Activated gamma-delta T cell treated with anti-CD3 and anti-CD28 coated beads, Interleukin-2, amount 50 U/mL, for 16 hours (primary cell): ENCODE measurements at places on chromosomes 1 and 21.

- no peak for DNase-seq
These were observed 32.2 kb downstream of the HSPG2 start for GRCh38 chr1:21904704-21905520.

DNA sequence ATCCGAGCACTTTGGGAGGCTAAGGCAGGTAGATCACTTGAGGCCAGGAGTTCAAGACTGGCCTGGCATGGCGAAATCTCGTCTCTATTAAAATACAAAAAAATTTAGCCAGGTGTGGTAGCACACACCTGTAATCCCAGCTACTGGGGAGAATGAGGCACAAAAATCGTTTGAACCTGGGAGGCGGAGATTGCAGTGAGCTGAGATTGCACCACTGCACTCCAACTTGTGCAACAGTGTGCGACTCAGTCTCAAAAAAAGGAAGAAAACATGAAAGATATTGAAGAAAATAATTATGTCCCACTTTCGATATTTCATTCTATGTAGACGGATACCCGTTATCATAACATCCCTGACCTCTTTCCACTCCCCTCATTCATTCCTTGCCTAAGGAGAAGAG lies 19.2 kb downstream of the TUT4 start:
- DNase-seq = no peak

DNA sequence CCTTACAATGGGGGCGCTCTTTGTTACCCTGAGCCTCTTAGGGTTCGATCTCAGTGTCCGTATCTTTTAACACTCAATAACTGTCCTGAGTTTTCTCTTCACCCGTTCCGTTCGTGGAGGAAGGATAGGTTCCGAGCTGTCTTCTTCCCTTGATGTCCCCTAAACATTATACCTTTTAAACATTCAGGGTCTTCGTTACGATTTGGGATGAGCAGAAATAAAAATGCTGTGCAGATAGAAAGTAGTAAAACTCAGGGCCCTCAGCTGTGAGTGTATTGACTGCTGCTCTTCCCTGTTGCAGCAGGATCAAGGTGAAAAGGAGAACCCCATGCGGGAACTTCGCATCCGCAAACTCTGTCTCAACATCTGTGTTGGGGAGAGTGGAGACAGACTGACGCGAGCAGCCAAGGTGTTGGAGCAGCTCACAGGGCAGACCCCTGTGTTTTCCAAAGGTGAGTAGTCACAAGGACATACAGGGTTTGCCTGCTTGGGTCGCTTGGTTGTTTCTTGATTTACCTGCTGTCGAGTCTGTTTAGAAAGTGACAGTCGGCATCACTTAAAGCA lies 784 bp downstream of the RPL11 start:
- DNase-seq = no peak

- DNase-seq = no peak
These were observed 313.4 kb downstream of the CAMTA1 start for GRCh38 chr1:7098641-7099040.

DNA sequence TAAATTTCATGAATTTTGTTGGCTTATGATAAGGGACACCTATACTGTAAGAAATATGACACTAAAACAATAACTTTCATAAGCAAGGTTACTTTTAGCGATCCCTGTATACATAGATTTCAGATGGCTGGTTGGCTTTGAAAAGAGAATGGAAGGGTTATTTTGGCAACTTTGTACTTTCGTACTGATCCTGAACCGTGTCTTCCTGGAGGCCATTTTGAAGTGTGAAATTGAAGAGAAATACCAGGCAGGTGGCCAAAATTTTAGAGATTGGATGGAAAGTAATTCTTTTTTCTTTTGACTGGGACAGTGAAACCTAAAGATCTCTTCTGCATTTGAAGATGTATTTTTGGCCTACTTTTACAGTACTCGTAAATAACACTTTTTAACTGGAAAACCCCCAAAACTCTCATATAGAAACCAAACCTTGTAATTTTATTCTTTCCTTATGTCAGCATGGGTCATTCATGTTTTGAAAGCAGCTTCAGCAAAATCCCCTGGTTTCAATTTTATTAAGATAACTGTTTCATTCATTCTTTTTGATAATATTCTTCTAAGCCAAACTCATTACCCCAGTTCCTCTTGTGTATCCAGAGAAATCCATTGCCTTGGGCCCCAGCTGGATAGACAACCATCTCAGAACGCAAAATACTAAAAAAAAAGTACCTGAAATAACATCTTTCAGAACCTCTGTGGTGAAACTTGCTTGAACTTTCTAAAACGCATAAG lies 38.4 kb upstream of the ZNF281 start:
- no peak for DNase-seq

- no peak for DNase-seq
These were observed 669.4 kb downstream of the SMYD3 start for GRCh38 chr1:245837718-245838117.

DNA sequence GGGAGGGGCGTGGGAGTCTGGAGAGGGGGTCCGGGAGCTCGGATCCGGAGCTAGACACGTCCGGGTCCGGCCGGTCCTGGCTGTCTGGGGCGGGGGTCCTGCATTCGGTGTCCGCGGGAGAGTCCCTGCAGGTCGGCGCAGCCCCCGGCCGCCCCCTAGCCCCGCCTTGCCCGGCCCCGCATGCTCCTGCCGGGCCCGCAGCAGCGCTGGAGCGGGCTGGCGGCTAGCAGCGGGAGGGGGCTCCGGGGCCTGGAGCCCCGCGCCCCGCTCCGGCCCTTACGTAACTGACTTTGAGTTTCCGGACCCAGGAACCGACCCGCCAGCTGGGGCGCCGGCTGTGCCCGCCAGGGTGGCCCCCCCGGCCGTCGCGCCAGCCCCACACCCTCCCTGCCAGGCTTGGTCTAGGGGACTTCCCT lies 26.9 kb upstream of the EPB41 start:
- peak; percentile 37 for DNase-seq

DNA sequence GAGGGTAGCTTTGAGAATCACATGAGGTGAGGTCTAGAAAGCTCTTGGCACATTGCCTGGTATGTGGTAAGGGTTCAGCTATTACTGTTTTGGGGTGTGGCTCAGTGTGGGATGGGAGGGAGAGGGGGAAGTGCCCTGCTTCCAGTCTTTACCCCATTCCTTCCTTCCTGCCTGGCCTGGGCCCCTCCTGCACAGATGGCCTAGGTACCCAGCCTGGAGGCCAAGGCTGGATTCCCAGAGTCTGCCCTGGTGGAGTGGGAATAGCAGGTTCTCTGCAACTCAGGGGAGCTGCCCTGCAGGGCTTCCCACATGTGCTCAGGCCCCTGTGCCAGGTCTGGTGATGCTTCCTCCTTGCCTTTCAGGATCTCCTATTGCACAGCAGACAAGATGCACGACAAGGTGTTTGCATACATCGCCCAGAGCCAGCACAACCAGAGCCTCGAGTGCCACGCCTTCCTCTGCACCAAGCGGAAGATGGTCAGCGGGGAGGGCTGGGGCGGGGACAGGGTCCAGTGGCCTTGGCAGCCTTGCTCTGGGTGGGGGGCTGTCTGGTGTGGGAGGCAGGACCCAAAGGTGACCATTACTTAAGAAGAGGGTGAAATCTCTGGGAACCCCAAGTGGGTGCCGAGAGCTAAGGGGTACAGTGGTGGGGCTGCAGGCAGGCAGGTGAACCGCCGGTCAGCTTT lies 13.5 kb downstream of the LDLRAP1 start:
- DNase-seq = no peak

DNA sequence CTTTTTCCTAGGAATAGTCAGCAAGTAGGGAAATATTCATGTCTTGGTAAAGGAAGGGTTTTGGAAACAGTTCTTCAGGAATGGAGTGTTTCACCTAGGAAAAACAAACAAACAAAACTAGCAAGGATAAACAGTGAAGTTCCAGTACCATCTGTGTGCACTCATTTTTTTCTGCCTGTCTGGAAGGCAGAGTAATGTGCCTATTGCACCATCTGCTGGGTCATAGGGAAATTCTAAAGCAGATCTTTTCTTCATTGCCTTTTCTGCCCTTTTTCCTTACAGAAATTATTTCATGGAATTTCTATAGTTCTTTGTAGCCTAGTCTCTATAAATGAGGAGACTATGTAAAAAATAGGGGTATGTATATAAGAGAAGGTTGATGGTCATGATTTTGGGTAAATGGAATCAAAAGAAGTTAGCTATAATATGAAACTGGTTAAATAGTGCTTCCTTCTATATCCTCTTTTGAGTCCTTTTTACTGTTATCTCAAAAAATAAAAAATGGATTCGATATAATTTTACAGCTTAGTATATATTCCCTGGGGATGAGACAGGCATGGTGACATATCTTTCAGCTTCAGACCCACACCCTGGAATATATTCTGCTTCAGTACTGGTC lies 3.4 kb upstream of the HRNR start:
- no peak for DNase-seq

DNA sequence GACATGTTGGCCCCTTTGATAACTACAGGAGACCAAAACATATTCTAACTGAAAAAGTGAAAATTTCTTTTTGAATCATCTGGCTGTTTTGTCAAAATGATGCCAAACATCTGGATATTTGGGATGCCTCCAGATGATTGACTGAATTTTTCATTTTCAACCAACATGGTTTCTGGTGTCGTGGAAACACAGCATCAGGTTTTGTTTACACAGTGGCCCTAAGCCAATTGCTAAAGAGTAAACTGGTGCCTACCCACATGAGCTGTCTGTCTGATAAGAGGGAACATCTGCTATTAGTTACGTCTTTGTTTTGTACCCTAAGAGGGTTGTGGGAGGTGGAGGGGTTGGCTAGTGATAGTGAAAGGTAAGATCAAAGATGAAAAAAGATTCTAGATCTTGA lies 204.8 kb downstream of the KCNK2 start:
- DNase-seq = no peak

DNA sequence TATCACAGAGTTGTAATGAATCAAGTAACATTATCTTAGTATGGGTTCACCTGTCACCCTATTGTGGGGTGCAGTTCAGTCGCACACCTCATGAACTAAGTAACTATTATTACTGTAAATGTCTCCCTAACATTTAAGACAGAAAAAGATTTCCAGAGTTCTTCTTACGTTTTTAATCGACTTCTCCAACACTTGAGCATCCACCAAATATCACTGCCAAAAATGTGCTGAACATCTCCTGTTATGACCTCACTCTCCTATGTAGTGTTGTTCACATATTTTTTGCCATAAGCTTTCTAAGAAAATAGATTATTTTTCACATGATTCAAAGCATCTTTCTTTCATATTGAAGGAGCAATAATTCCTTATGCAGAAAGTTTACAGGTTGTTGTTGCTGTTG lies 1.3 kb downstream of the TTLL7 start:
- no peak for DNase-seq

- no peak for DNase-seq
These were observed 13.9 kb downstream of the PLA2G2F start for GRCh38 chr1:20153000-20153418.

- no peak for DNase-seq
These were observed 1.2 kb downstream of the LRP8 start for GRCh38 chr1:53326598-53327181.

- DNase-seq = no peak
These were observed 52.0 kb upstream of the TACSTD2 start for GRCh38 chr1:58629031-58629462.

- DNase-seq = no peak
These were observed 31.9 kb downstream of the SERINC2 start for GRCh38 chr1:31444725-31445448.

GRCh38 chr1:101065575-101065974 lies 40.0 kb upstream of the DPH5 start:
- no peak for DNase-seq

DNA sequence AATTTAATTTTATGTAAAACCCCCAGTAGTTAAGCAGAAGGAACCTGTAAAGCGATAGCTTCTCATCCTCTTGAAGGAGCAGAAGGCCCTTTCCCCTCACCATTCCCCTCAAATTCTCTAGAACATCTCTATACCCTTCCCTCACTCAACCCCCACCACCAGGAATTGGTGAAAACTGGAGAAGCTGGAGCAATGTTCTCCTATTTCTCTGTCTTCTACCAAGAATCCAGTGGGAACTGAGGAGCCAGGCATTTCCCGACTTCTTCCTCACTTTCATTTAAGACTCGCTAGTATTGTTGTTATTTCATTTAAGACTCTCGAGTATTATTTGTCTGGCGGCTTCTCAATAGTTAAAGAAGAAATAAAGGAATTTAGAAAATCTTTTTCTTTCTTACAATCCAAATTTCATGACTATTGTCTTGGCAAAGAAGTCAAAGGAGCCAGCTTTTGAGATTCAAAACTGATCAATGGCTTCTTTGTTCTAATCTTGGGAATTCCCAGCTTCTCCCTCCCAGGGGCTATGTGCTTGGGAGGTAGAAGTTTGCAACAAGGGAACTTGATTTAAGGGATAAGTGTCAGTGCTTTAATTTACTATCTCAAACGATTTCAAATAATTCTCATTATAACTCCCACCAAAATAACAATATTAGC lies 253.3 kb upstream of the ADGRL2 start:
- DNase-seq = no peak
